ELR (cell line): ENCODE measurements at places on chromosomes 4 and X.

- DNase-seq, result no peak
Observed at GRCh38 chr4:181613200-181613599, 630.0 kb upstream of the TENM3 start.

- no peak for DNase-seq
Observed at GRCh38 chr4:70704931-70705182, 16.5 kb downstream of the UTP3 start.

GRCh38 chrX:120727452-120727851, 97.6 kb upstream of the C1GALT1C1 start:
- DNase-seq, result no peak

- DNase-seq, result peak; percentile 28
Observed at GRCh38 chr4:10740891-10741620, 56.5 kb upstream of the CLNK start.

GRCh38 chr4:113278324-113278934, 229.0 kb downstream of the ANK2 start:
- DNase-seq, result peak; percentile 74

- no peak for DNase-seq
Observed at GRCh38 chr4:45668128-45668527, 455.7 kb downstream of the GABRG1 start.

GRCh38 chr4:76429636-76430035, 5.4 kb upstream of the SHROOM3 start:
- no peak for DNase-seq

DNA sequence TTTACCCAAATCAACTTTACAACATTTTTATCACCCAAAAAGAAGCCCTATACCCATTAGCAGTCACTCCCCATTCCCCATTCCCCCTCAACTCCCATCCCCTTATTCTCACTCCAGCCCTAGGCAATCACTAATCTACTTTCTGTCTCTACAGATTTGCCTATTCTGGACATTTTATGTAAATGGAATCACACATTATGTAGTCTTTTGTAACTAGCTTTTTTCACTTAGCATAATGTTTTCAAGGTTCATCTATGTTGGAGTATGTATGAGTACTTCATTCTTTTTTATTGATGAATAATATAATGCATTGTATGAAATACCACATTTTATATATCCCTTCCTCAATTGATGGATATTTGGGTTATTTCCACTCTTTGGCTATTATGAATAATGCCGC, 36.1 kb upstream of the HERC5 start:
- no peak for DNase-seq

- no peak for DNase-seq
Observed at GRCh38 chr4:7501314-7501713, 66.6 kb upstream of the PSAPL1 start.

GRCh38 chr4:140116442-140117104, 37.4 kb downstream of the MAML3 start:
- DNase-seq, result peak; percentile 75

DNA sequence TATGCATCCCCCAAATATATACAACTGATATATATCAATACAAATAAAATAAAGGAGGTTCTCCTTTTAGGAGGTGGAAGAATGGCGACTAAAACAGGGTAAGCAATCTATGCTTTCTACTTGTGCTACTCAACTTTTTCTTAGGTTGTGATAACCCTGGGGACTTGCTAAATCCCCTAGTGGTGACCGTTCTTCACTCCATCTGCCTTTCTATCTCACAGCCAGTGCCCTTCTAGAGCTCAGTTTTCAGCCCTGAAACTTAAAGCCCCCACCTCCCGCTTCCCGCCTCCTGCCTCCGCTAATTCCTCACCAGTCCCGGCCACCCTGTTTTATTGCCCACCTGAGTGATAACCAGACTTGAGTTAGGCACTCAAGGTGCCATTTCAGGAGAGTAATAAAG, 15.5 kb upstream of the ESX1 start:
- peak; percentile 22 for DNase-seq

DNA sequence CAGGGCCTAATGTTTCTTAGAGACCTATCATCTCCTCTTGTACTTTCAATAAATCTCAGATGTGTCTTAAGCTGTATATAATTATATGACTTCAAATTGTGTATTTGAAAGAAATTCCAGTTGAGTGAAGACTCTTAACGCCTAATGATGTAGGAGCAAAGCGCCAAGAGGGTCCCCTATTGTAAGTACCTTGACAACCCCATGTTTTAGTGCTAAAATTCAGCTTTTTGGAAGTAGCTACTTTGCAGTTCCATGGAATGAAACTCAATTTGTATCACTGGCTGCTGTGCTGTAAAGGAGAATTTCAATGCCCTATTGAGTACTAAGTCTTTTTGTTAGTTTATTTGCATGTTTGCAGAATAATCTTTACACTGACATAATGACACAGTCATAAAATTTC, 1826.6 kb upstream of the AGA start:
- no peak for DNase-seq

GRCh38 chrX:147763131-147763530, 148.6 kb upstream of the FMR1 start:
- DNase-seq, result no peak

DNA sequence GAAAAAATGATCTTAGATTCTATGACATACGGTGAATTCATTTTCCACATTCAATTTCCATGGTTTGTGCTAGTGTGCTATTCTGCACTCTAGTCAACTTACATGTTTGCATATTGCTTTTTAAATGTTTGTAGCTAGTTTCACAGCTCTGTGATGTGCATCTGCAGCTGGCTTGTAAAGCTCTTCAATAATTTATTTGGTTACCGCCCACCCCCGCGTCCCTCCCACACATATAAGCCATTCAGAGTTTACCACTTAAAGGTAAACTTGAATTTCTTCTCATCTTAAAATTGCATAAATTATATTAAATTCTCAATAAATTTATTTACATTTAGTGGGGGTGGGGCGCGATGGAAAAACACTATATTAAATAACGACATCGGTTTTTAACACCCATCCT, 291 bp upstream of the NBDY start:
- DNase-seq, result peak; percentile 24

- no peak for DNase-seq
Observed at GRCh38 chr4:28232376-28232775, 1371.7 kb downstream of the STIM2 start.

DNA sequence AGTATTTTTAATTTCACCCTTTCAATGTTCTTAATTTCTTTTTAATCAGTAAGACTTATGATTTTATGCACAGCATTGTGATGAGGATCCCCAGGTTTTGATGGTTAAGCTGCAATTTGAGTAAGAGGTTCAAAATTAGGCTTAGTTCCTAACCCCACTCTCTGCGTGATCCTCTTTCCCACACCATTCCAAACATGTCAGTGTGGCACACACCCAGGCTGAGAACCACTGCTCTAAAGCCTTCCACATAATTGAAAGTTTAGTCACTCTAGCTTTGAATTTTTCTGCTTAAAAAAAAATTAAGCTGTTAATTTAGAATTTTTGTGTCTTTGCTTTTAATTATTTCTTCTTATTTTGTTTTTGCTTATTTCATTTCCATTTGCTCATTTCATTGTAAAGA, 68.8 kb upstream of the SLC7A11 start:
- peak; percentile 57 for DNase-seq

DNA sequence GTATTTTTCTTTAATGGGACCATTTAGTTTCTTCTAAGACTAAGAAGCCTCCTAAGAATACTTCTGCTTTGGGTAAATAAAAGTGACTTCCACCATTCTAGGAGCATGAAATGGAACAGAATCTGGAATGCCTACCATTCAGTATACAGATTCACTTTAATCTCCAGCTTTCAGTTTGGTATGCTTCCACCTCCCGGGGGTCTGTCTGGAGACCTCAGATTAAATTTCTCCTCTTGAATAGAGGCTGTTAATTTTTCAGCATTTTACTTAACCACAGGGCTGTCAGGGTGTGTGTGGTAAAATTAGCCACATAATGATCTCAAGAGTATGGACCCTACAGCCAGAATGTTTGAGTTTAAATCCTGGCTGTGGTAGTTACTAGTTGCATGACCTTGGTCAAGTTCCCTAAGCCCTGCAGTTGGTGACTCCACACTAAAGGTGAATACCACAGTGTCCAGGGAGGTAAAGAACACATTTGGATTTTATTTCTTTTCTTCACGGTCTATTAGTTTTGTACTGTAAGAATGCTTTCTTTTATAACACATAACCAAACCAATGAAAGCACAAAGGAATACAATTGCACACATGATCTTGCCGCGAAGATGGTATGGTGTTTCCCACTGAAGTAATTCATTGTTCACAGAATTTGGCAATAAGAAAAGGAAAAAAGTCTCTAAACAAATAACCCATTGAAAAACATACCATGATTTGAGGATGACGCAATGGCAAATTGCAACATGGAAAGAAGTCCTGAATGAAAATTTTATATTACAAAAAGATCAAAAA, 37.3 kb upstream of the TRIM2 start:
- DNase-seq, result no peak

DNA sequence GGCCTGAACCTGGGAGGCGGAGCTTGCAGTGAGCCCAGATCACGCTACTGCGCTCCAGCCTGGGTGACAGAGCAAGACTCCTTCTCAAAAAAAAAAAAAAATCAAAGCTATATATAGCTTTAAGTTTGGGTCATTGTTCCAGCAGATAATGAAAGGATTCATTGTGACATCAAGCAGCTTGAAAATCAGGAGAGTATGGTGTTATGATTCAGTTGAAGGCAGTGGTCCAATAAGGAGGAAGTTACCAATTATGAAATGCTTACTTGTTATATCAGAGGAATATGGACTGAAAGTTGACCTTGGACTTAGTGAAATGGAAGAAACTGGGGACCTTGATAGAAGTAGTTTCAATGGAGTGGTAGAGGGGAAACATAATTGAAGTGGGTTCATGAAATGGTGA, 140.4 kb upstream of the MAD2L1 start:
- no peak for DNase-seq

GRCh38 chr4:183857040-183857439, 48.1 kb upstream of the STOX2 start:
- DNase-seq, result no peak

- no peak for DNase-seq
Observed at GRCh38 chr4:8874896-8875680, 3.4 kb upstream of the HMX1 start.

GRCh38 chr4:76087007-76087769, 12.7 kb downstream of the ART3 start:
- DNase-seq, result peak; percentile 72

GRCh38 chr4:164894702-164895101, 17.7 kb downstream of the APELA start:
- no peak for DNase-seq

- no peak for DNase-seq
Observed at GRCh38 chrX:10011261-10011931, 44.2 kb downstream of the CLDN34 start.

GRCh38 chr4:17358241-17358640, 153.6 kb downstream of the QDPR start:
- no peak for DNase-seq
